ENCODE measurements at places on chromosomes 5 and 9.

GRCh38 chr9:108474356-108474755 is 381.4 kb downstream of the ACTL7B start:
- no peak for DNase-seq

DNA sequence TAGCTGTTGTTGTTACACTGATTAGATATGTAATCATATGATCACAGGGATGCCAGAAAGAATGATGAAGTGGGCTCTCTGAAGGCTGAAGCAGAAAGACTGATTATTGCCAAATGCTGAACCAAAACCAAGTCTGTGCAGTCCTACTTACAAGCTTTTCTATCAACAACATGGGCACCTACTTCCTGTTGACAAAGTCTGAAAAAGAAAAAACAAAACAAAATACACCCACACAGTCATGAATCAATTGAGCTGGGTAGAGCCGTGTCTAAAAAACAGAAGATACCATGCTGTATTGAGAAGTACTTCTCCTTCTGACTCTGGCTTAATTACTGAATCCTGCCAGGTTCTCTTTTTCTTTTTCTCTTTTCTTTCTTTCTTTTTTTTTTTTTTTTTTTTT is 363.4 kb downstream of the RAB3C start:
- DNase-seq: no peak

GRCh38 chr9:86885232-86885631 is 62.1 kb downstream of the GAS1 start:
- DNase-seq: no peak

- DNase-seq: no peak
Measured at GRCh38 chr5:151810449-151810848, 38.7 kb downstream of the G3BP1 start.

DNA sequence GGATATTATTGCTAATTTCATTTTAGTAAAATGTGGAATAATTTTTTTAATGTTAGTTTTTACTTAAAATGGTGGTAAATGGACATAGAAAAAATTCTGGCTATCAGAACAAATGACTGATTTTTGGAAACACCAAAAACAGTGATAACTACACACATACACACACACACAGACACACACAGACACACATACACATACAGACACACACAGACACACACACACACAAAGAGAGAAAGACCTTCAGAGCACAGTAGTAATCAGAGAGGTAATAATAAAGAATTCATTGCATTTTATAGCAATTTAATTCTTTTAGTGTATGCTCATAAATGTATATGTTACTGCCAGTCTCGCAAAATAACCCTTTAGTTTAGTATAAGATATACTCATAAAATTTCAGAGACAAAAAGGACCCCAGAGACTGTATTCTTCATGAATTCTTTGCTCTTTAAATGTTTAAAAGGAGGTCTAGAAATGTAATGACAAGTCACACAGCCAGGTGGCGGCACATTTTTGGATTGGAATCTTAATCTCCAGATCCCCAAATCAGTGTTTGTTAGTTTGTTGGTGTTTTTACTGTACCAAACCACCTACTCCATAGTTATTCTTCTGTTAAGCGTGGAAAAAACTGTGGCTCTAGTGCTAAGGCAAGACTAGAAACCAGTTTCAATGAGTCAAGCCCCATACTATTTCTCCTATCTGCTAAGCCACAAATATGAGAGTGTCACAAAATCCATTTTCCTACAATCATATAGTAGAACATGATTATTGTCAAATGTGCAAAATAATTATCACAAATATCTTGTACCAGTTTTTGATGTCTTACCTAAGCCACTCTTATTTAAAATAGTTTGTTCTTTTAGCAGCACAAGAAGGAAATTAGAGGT is 109.9 kb downstream of the EDIL3 start:
- no peak for DNase-seq

DNA sequence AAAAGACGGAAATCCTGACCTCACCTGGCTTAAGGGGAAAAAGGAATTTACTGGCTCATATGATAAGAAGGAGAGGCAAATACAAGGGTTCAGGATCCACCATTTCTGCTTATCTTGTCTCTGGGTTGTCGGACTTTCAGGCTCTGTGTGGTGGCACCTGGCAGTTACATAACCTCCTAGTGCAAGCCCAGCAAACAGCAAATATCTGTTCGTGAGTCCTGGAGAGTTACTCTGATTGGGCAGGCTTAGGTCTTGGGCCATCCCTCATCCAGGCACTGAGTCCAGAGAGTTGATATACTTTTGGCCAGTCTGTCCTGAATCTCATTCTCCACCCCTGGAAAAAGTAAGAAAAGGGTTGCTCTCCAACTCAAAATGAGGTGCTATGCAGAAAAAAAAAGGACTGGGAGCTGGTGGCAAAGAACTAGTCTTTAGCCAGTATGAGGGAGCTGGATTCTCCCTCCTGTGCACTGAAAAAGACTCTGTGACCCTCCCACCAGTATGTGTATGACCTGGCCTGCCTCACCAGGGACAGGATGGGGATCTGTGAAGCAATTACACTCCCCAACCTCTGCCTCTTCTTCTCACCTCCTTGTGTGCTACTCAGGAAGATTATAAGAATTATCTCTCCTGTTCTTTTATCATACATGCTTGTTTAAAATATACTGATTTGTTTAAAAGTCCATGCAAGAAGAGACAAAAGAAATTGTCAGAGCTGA is 282.9 kb downstream of the ARHGAP26 start:
- DNase-seq: no peak

DNA sequence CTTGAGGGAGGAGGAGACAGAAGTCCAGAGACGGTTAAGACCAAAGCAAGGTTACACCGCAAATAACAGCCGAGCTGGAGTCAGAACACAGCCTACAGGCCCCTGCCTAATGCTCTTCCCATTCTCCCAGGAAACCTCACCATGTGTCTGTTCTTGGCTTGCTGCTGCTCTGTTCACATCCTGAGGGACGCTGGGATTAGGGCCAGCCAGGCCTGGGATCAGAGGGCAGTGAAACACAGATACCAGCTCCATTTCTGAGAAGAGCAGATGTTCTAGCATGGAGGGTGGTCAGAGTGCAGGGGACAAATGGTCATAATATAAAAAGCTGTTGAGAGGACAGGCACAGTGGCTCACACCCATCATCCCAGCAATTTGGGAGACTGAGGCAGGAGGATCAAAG is 124.8 kb upstream of the LARP1 start:
- DNase-seq: no peak

DNA sequence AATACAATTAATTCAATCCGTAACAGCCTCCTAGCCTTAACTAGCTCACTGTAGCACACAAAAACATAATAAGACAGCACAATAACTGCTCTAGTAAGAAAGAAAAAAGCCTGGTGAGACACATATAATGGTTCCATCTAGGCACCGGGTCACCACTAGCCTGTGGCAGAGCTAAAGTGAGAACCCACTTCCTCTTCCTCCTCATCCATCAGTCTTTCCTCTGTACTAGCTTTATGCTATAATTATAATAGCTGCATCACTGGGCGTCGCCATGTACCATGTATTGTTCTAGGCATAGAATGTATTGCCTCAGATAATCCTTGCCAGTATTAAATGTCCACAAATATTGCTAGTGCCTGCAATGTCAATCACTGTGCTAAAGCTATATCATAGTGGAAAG is 23.1 kb downstream of the ADRB2 start:
- peak; percentile 4 for DNase-seq

DNA sequence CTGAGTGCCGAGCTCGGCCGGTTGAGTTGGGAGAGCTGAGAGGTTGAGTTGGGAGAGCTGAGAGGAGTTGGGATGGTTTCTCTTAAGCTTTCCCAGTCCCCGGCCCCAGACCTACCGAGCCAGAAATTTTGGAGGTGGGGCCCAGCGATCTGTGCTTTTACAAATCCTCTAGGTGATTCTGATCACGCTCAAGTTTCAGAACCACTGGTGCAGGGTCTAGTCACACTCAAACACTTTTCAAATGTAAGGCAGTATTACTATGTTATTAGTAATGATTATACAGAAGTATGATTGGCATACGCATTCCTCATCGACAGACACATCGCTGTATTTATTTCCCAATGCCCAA is 256 bp upstream of the CLINT1 start:
- DNase-seq: no peak

GRCh38 chr9:100352201-100352726 is 478 bp downstream of the TEX10 start:
- DNase-seq: peak; percentile 9

DNA sequence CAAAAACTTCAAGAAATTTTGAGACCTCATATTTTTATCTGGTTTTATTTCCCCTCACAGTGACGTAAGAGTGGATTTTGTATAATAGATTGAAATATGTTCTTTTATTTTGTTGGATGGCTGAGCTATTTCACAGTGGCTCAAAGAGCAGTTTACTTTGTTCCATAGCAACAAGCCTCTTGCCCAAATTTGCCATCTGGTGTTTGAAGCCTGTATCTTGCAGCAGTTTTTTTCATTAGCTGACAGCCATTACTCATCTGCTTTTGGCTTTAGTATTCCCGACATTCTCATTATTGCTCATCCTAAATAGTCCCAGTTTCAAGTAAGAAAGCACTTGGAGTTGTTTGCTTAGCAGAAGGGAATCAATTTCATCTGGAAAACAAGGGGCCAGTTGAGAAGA is 36.3 kb downstream of the GDA start:
- no peak for DNase-seq

DNA sequence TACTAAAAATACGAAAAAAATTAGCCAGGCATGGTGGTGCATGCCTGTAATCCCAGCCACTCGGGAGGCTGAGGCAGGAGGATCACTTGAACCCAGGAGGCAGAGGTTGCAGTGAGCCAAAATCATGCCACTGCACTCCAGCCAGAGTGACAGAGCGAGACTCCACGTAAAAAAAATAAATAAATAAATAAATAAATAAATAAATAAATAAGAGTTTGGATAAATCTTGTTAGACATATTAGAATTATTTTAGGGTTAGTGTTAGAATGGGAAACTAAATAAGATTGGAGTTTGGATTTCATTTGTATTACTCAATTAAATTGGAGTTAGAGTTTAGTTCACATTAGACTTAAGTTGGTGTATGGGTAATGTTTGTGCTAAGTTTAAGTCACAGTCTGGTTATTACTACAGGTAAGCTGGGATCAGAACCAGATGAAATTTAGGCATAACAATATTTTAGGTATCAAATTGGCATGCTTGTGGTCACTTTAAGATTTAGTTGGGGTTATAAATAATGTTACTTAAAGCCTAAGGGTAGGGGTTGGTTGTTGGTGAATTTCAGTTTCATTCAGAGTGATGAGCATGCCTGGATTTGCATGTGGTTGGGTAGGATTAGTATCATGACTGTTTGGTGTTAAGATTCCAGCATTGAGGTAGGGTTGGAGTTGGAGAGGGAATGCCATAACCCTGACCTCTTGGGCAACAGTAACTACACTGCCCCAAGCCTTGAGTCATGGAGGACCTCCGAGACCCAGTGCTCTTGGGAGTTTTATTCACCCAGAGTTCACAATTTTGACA is 3.3 kb downstream of the OR5C1 start:
- no peak for DNase-seq

GRCh38 chr5:157971571-157972216 is 112.7 kb upstream of the CLINT1 start:
- no peak for DNase-seq

DNA sequence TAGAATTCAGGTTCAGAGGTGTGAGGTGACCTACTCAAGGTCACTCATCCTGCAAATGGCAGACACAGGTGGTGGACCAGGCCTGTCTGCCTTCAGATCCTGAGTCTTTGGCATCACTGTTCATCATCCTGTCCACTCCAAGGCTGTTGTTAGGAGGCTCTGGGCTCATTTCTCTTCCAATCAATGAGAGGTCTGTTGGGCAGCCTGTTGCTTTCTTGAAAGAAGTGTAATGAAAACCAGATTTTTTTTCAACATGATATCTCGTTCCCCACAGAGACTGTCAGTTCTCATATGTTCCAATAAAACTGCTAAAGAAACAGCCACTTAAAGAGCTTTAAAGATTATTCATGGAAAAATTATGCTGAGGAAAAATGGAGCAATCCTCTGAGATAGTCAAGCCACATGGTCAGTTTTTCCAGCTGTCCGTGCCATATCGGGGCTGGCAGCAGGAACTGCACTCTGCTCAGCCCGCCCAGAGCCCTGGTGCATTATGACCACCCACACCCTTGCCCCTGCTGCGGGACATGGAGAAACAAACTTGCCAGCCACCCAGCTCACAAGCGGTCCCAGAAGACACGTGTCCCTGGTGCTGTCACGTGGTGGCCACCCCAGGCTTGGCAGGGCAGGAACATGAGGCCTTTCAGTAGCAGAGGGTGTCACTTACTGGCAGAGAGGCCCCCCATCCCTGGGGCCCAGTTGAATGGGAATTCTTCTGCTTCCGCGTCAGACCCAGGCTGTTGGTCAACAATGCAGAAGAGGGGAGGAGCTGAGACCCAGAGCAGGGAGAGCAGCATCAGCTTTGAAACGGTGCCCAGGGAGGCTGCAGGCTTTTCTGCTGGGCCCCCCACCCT is 63.7 kb upstream of the ANGPTL2 start:
- no peak for DNase-seq

GRCh38 chr9:34171753-34172535 is 6.9 kb upstream of the UBAP1 start:
- DNase-seq: peak; percentile 21

DNA sequence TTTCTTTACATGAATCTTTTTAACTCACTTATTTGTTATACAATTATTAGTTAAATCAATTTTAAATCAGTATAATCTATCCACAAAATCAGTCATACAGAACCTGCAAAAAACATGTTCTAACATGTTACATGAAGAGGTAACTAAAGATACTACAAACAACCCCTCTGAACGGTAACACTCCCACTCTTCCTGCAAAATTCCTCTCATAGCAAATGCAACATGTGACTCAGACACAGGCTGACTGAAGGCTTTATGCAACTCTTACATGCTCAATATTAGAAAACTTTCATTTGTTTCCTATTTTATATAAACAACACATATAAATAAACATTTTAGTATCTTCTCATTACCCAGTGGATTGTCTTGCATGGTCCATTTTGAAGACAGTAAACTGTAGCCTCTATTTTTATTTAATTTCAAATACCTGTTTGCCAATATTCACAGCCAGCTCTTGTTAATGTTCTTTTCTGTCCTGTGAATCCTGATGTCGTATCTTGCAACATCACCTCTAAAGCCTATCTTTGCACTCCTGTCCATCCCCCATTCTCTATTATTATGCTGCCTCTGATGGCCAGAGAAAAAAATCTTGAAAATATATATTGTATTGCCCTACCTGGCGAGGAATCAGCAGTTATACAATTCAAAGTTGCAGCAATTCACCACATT is 100.5 kb upstream of the CCDC152 start:
- no peak for DNase-seq

DNA sequence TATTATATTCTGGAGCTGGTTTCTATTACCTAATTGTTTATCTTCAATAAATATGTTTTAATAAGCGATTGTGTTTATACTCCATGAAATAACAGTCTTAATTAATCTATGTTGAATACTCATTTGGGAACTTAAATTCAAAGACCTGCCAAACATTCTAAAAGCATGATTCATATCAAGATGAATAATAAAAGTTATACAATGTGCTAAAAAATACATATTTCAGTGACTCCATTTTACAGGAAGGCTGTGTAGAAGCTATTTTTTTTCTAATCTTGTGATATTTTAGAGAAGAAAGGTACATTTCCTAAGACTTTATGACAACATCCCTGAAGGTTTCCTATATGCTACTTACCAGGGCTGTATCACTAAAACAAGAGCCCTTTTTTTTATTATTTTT is 417.9 kb downstream of the NFIB start:
- no peak for DNase-seq

Measured in activated T-cell treated with anti-CD3 and anti-CD28 coated beads for 24 hours (primary cell).